ENCODE measurements at places on chromosomes 2 and 18.

DNA sequence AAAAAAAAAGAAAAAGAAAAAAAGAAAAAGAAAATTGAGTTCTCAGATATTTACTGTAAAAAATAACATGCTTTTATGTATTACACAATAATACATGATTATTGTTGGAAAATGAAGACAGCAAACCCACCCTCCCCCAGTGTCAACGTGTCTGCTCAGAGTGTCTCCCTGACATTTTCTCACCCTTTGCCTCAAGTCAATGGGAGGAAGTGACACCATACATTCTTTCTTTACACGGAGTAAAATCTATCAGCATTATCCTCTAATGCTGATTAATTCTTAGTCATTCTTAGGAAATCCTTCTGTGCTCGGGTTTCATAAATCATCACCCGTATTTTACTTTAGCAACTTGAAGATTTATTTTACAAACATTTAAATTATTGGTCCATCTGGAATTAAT is 32.0 kb downstream of the CTAGE1 start:
- no peak for DNase-seq

GRCh38 chr2:239009589-239009961 is 161.7 kb downstream of the TWIST2 start:
- no peak for DNase-seq

GRCh38 chr2:237553948-237554347 is 12.4 kb upstream of the PRLH start:
- no peak for DNase-seq

GRCh38 chr2:100067784-100068183 is 74.6 kb downstream of the AFF3 start:
- DNase-seq = no peak

- no peak for DNase-seq
Observed at GRCh38 chr2:117979911-117980701, 33.8 kb downstream of the CCDC93 start.

GRCh38 chr2:21841341-21841740 is 717.6 kb downstream of the TDRD15 start:
- no peak for DNase-seq

DNA sequence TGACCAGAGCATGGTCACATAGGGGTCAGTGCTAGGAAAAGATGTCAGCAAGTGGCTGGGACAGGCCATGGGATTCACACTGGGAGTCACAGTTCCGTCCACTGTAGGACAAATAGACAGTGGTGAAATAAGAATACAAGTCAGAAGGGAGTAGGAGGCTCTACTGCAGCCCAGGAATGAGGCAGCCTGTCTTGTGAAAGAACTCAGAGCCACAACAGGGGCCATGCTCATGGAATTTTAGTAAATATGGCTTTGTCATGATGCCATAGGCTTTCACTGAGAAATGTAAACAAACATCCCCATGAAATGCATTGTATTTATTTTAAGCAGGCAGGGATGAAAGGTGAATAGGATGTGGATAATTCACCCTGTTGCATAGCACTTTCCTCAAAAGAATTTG is 504.3 kb downstream of the SOX11 start:
- DNase-seq = no peak

DNA sequence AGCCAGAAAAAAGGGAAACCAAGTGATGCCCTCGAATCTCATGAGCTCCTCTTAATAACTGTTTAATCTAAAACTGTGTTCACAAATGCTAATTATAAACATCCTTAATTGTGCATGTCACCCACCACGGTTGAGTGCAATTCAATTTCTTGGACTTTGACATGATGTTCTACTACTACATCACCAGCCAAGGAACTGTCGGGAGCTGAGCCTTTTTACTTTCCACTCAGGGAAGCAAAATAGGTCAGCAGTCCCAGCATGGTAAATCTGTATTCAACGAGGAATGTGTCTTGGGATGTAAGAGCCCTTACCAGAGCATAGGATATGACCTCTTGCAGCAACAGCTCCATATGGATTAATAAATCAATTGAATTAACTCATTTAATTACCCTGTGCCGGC is 20.8 kb upstream of the REG3G start:
- DNase-seq = no peak

GRCh38 chr2:133223226-133223625 is 345.0 kb downstream of the NCKAP5 start:
- no peak for DNase-seq

DNA sequence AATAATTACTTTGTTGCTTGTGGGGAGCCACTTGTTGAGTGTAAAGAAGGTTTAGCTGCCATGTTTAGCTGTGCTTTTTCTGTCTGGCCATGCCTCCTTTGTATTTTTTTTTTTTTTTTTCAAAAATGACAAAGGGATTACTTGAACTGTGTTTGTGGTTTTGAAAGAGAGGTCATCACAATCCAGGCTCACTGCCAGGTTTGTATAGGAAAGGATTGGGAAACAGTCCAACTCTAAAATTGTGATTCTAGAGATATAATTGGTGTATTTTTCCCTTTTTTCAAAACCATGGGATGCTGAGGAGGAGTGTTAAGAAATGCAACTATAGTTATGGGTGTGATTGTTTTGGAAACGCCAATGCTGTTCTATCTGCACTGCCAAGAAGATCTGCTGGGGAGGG is 4.3 kb downstream of the ITPRIPL1 start:
- no peak for DNase-seq

GRCh38 chr2:24508878-24509277 is 17.8 kb downstream of the NCOA1 start:
- no peak for DNase-seq

GRCh38 chr2:168233166-168233565 is 14.2 kb downstream of the STK39 start:
- DNase-seq = no peak

DNA sequence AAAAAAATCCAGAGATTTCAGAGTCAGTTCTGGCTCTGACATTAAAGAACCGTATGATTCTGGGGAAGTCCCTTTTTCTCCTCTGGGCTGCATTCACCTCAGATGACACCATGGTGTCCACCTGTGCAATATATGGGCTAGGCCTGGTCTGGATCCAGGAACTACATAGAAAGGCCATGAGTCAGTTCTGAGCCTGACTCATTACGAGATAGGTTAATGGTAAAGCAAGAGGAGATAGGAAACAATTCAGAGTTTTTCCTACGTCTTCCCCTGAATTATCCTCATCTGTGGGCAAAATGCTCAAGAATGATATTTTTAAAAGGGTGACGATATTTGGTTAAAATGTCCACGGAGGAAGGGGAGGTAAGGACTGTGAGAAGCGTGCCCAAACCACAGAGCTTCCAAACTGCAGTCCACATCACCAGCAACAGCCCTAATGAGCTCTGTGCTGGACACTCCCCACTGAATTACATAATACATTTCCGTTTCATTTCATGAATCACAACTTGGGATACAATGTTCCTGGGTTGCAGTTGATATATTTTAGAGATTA is 180.1 kb upstream of the OSR1 start:
- no peak for DNase-seq

DNA sequence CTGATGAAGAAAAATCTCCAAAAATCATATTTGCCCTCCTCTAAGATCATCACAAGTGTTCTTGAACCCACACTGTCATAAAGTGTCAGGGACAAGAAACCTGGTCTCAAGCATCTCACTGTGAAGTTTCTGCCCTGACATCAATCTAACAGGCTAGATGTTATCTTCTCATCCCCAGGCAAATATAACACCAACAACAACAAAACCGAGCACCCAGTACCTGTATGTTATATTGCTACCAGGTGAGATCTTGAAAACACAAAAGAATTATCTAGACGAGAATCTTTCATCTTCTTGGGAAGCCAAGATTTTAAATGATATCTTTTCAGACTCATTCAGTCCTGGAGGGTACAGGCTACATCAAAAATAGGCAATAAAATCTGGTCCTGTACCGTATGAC is 8.8 kb upstream of the MAP4K3 start:
- no peak for DNase-seq

- DNase-seq = peak; percentile 49
Observed at GRCh38 chr2:201130524-201131186, 14.7 kb downstream of the CFLAR start.

DNA sequence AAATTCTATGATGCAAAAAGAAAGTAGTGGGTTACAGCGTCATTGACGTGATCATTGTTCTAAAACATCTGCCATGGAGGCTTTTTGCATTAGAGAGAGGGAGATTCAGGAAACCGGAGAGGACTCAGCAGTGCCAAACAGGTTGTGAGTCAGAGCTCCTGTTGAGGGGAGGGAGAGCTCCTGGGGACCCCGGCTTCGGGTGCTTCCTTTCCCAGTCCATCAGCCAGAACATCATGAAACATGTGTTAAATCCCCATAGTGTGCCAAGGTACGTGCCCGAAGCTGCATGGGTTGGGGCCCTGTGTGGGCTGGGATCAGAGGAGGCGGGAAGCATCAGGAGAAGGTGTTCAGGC is 791 bp upstream of the CYRIA start:
- no peak for DNase-seq

GRCh38 chr2:32242331-32242730 is 22.4 kb downstream of the NLRC4 start:
- no peak for DNase-seq

DNA sequence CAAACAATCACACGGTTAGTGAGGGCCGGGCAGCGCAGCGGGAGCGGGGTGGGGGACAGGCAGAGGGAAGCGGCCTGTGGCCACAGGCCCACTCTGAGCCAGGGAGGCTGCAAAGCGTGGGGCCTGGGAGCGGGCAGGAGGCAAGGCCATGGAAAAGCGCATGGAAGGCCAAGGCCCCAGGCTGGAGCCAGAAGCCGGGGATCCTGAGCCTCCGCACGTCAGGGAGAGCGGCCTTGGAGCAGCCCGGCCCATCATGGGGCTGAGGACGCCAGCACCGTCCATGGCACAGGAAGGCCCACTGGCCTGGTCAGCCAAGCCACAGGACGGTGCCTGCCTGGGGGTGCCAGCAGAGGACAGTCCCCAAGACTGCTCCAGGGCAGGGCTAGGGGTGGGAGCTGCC is 43.1 kb downstream of the AQP12A start:
- no peak for DNase-seq

- no peak for DNase-seq
Observed at GRCh38 chr18:23300231-23300805, 152.8 kb upstream of the RIOK3 start.

- DNase-seq = no peak
Observed at GRCh38 chr18:59631583-59632181, 65.5 kb downstream of the CCBE1 start.

DNA sequence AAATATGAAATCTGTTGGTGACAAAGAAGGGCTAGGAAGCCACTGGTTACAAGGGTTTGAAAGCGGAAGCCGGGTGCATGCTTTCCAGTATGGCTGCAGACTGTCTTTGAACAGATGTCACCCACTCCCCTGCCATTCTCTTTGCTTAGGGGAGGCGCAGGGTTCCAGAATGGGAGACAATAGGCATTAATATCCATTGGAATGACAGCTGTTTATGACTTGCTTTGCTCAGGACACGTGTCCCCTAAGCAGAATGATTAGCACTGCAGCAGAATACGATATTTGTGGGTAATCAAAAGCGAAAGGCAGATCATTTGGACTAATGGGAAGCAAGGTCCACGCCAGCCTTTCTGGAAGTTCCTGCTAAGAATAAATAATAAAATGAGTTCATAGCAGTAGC is 25.8 kb upstream of the NRP2 start:
- DNase-seq = no peak

DNA sequence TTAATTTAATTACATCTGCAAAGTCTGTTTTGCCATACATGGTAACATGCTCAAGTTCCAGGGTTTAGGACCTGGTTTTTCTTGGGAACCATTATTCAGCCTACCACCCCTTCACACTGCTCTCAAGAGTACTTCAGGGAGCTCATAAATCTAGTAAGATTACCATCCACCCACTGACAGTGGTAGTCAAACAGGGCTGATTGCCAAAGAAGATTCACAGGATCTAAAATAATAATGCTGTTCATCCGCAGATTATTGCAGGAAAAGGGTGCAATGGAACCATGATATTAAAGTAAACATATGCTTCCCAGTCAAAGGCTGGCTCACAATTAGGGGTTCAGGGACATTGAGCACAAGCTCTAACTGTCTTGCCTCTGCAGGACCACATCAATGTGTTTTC is 148.0 kb upstream of the CYRIA start:
- no peak for DNase-seq

- DNase-seq = peak; percentile 15
Observed at GRCh38 chr18:26468931-26469340, 79.4 kb downstream of the KCTD1 start.

GRCh38 chr2:17540813-17541530 is 476 bp downstream of the VSNL1 start:
- DNase-seq = no peak

DNA sequence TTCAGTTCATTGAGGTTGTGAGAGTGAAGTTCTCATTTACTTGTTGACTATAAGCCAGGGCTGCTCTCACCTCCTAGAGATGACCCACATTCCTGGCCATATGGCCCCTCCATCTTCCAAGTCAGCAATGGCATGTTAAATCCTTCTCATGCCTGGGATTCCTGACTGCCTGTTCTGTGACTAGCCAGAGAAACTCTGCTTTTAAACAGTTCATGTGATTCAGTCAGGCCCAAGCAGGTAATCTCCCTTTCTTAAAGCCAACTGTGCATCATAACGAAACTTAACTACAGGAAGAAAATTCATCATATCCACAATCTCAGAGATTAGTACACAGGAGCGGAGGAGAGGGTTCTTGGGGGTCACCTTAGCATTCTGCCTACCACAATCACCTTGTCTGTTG is 11.5 kb downstream of the DPP4 start:
- DNase-seq = no peak

DNA sequence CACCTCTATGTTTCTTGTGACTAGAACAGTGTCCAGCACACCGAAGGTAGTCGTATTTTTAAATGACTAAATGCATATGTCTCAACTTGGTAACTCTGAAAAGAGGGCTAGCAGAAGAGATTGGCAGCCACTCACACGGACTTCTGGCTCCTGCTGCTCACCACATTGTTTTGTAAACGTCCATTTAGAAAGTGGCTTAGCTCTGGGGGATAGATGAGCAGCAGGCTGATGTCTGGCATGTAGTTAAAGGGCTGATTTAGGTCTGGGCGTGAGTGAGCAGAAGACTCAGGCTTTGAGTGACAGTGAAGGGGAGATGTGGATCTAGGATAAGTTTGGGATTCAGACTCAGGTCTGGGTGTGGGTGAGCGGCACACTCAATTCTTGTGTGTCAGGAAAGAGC is 372.9 kb upstream of the HS6ST1 start:
- no peak for DNase-seq

GRCh38 chr2:69505710-69506109 is 68.5 kb upstream of the NFU1 start:
- DNase-seq = no peak

GRCh38 chr18:27861539-27861938 is 315.4 kb downstream of the CDH2 start:
- no peak for DNase-seq

Measured in stimulated activated CD4-positive, alpha-beta T cell treated with anti-CD3 and anti-CD28 coated beads, Interleukin-15, amount 100 ng/mL, for 24 hours (primary cell).